ENCODE measurements at places on chromosomes 4 and X. TPM values are rescaled to one million over a fixed set of nuclear protein-coding genes. Genes with fewer than 3 reads are reported as not detected.

Gene HTRA3
- 0.12 TPM for total RNA-seq

Gene IDUA
- 31.2 TPM for total RNA-seq

Gene ENOX2
- total RNA-seq, result 13.9 TPM

DNA sequence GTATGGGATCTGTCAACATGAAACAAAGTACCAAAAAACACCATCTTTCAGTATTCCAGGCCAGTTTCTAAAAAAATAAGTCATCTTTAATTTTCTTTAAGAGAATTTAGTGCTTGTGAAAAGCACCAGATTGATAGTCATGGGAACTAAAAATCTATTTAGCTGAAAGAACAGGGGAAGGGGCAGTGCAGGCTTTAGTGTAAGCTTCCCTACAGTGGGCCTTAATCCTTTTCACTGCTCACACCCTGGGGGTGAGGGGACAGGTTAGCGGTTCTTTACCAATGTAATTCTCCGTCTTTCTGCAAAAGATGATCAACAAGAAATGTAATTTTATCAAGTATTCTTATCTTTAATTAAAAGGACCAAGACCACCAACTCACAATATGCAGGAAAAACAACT lies 47.1 kb downstream of the CHIC2 start:
- H3K4me3 ChIP-seq, result no peak overlapping the region
- no peak overlapping the region for H3K27ac ChIP-seq
- no peak for DNase-seq
- no peaks in the 10 kb centered on the region for H3K4me1 ChIP-seq

DNA sequence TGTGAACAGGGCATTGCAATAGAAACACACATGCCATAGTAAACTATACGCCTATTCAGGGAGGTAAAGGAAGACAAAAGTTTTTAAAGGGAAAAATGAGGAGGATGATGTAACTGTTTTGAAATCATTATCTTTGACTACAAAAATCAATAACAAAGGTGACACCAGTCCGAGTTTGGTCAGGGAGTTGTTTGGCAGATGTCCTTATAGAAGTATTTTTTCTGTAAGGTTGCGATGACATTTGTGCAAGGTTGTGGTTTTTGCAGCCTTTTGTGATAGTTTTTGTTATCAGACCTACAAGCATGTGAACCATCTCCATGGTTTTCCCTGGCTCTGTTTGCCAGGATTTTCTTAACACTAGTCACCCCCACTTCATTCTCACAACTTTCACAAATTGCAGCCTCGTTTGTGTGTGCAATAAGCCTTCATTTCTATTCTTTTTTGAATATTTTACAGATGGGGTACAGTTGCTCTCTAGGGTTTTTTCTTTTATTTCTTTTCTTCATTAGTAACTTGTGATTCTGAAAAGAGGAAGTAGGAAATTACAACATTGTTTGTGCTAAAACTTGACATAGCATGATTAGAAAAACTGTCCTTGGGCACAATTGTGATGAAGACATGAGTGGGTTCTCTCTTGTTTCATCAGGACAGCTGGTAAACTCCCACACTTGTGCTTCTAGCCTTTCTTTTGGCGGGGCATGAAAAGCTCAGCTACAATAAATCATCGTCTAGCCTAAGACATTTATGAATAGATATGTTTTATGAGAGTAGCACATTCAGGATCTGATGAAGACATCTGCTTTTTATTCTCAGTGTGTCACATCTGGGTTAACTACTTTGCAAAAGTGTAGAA lies 60.2 kb upstream of the PNPLA4 start:
- H3K36me3 ChIP-seq, result no peaks in the 10 kb centered on the region
- H3K27ac ChIP-seq, result no peak overlapping the region
- H3K4me3 ChIP-seq, result no peak overlapping the region
- no peaks in the 10 kb centered on the region for H3K27me3 ChIP-seq
- H3K4me1 ChIP-seq, result no peaks in the 10 kb centered on the region
- no peak for DNase-seq

GRCh38 chr4:38534344-38535045 lies 129.5 kb upstream of the KLF3 start:
- peaks cover 10% of the 10 kb centered on the region for H3K4me1 ChIP-seq
- no peak overlapping the region for H3K27ac ChIP-seq
- peaks cover 21% of the 10 kb centered on the region for H3K27me3 ChIP-seq
- DNase-seq, result no peak
- H3K36me3 ChIP-seq, result peaks cover 1% of the 10 kb centered on the region
- no peak overlapping the region for H3K4me3 ChIP-seq

- H3K4me1 ChIP-seq, result peaks cover 74% of the 10 kb centered on the region
- peak overlapping the region; percentile 73 for H3K27ac ChIP-seq
- no peaks in the 10 kb centered on the region for H3K27me3 ChIP-seq
- peak overlapping the region; percentile 12 for H3K4me3 ChIP-seq
Observed at GRCh38 chrX:1477801-1478458, 25.2 kb upstream of the ASMTL start.
